ENCODE measurements at places on chromosomes 7 and 10.

- no peak for DNase-seq
Measured at GRCh38 chr7:97430006-97430405, 301.9 kb upstream of the TAC1 start.

DNA sequence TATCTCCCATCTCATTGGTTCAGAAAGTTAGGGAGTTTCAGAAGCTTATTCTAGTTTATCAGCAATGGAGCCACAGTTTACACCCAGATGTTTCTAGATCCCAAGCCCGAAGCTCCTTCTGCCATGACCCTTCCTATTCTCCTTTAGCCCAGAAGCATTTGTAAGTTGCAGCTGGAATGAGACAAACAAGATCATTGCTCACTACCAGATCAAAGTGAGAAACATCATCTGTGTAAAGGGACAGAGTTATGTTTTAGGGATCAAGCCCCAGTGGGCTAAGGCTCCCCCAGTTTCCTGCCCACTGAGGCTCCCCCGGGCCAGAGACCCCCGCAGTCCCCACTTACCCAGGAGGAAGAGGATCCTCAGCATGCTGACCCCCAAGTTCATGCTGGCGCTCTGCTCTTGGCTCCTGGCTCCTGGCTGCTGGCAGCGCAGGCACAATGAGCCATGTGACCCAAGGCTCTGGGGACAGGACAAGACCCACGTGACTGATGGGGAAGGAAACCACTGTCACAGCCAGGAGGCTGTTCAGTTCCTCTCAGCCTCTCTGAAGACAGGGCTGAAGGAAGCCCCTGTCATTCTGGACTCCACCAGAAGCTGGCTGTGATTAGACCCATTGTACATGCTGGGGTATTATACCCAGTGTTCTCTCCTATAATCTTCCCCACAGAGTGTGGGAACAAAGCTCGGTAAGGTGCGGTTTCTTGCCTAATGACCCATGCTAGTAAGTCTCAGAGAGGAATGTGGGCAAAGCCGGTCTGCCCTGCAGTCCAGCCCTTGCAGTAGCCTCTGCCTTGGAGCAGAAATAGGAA is at the start of gene TMEM273:
Gene TMEM273, minus strand, starts transcription at position 442 of the 812 bp plus-strand sequence. Its CDS starts 55 bp downstream, at position 387.
- DNase-seq, result peak; percentile 83

DNA sequence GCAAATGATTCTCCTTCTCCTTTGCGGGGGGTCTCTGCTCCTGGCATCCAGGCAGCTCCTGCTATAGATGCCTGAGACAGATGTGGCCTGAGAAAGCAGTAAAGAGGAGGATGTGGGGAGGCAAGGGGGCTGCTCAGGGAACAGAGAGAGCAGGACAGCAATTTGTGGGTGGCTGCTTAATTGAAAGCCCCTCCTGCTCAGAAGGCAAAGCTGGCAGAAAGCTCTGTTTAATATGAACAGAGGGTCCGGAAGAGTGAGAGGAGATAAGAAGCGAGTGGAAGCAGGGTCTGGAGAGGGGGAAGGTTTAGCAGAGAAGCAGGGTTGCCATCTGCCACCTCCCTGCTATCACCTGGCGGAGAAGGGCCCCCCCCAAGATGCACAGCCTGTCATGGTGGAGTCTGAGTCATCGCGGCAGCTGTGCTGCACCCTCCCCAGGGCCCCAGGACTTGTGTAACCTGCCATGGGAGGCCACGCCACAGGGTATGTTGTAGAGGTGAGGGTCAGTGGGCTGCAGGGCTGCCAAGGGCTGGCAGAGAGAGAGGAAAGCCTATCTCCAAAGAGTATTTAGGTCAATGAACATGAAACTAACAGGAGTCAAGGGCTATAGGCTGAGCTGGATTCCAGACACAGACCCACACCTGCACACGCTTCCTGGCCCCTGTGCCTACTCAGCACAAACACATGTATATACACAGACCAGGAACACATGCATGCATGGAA is 1109.8 kb upstream of the AUTS2 start:
- no peak for DNase-seq

- DNase-seq, result no peak
Measured at GRCh38 chr7:120304674-120305073, 31.7 kb downstream of the KCND2 start.

- no peak for DNase-seq
Measured at GRCh38 chr10:72344932-72345331, 9.8 kb downstream of the DNAJB12 start.

DNA sequence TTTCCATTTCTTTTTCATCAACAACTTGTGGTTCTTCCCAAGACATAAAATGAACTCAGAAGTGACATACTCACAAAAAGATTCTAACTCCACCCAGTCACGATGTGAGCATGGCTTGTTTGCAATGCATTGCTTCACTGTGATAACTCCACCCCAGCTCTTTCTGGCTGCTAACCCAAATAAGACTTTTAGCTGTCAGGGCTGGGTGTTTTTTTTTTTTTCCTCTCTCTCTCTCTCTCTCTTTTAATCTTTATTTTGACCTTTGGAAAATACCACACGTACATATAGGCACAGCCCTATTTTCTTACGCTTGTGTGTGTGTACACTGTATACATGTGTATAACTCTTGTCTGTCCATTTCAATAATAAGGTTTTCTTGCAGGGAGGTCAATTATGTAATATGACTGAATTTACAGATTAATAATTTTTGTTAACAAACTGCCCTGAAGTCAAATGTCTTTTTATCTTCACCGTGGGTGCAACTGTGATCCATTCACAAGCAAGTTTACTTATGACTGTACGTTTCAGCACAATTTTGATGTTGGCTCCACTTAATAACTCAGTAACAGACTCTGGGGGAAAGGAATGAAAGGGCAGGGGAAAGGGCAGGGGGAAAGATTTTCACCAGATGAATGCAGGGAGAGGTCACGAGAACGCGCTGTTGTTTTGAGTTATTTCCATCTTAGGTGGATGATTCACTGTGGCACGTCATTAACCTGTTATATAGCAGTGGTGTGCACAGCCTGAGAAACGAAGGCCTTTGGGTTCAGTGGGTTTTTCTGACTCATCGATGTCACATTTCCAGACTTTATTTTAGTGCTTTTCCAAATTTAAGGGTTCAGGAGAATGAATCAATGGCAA is 49.1 kb downstream of the APBB1IP start:
- DNase-seq, result no peak

DNA sequence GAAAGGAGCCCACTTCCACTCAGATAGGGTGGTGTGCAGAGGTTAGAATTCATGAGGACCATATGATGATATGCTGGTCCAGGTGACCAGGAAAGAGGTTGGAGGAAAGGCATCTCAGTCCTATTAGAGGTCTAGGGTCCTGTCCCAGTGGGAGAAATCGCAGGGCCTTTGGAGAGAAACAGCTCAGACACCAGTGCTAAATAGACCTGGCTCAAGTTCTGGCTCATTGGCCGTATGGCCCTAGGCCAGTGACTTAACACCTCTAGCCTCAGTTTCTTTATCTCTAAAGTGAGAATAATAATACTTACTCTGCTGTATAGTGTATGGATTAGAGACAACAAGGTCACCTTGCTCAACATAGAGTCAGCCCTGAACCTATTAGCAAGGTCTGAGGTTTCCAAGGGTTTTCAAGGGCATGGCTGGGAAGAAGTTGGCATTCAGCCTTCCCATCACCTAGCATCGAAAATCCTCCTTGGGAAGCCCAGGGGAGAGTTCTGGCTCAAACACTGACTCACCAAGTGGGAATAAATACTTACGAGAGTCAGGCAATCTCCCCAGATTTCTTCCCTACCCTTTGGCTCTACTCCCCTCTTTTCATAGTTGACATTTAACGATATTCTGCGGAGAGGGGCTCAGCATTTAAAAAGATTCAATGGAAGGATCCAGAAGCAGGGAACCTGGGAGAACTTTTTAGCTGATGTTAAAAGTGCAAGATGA is 473.1 kb upstream of the PODXL start:
- no peak for DNase-seq

DNA sequence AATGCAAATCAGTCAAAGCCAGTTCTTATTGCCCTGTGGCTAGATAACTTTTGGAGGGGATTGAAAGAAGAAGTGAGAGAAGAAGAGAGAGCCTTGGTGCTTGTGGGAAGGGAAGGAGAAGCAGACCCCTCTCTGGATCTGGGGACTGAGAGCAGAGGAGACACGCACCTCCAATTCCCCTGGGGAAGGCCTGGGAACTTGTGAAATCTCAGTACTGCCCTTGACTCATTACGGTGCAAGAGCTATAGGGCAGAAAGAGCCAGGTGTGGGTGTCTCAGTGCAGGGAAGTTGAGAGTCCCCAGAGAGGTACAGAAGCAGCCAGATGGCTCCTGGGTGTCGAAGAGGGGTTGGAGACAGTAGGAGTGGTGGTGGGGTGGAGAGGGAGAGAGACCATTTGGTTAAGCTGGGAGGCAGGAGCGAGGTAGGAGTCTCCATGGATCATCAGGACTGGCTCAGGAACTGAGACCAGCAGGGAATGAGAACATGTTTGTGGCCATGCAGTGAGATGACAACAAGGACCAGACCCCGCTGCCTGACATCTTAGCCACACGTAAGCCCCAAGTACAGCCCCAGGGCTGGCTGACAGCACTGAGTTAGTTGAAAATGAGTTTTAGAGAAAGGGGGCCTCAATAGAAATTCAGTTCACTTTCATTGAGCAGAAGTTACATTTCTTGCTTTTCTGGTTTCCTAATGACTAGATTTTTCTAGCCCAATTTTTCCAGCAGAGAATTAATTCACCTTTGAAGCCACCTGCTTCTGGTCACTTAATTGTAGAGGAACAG is 238.2 kb downstream of the BUB3 start:
- DNase-seq, result no peak

DNA sequence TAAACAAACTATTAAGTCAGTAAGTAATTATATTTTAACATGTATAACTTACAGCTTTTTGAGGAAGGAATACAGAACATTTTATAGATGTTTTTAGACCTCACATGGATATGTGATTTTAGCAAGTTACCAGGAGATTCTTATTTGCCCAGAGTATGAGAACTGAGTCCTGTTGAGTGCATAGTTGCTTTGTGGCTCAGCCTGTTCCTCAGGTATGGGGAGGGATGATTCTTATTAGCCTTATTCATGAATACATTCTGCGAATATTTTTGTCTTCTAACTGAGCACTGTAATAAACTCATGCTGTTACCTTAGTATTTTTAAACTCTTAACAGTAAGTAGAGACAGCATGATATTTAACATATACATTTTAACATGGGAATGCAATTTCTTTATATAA is 17.9 kb downstream of the BTAF1 start:
- DNase-seq, result no peak

Data from KG1 (cell line).